ENCODE measurements at places on chromosomes 3 and 15.

- DNase-seq: no peak
Observed at GRCh38 chr15:100809587-100809986, 70.0 kb upstream of the ALDH1A3 start.

- DNase-seq: no peak
Observed at GRCh38 chr3:81689617-81690016, 71.8 kb downstream of the GBE1 start.

DNA sequence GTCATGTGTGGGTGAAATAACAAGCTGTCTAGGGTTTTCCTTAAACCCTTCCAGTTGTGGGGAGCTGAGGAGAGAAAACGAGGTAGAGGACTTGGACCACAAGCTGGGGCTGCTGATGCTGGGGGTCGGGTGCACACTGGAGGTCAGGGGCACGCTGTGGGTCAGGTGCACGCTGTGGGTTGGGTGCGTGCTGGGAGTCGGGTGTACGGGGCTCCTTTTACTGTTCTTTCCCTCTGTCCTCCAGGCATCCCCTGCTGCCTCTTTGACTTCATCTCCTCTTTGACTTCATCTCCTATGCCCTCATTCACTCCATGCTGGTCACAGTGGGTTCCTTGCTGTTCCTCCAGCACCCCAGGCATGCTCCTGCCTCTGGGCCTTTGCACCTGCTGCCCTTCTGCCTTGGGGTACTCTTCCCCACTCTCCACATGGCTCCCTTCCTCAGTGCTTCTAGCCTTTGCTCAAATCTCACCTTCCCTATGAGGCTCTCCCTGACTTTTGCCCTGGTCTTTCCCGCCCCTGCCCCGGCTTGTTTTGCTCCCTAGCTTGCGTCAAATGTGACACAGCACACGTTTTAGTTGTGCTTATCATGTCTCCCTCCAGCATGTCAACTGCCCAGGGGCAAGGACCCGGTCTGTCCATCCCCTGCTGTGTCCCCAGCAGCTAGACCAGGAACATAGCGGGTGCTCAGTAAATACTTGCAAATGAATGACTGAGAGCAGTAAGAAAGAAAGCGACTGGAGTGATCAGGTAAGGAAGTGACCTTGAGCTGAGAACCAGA lies 45.4 kb downstream of the WNT7A start:
- DNase-seq: no peak

- no peak for DNase-seq
Observed at GRCh38 chr15:33055962-33056361, 138.6 kb downstream of the FMN1 start.

DNA sequence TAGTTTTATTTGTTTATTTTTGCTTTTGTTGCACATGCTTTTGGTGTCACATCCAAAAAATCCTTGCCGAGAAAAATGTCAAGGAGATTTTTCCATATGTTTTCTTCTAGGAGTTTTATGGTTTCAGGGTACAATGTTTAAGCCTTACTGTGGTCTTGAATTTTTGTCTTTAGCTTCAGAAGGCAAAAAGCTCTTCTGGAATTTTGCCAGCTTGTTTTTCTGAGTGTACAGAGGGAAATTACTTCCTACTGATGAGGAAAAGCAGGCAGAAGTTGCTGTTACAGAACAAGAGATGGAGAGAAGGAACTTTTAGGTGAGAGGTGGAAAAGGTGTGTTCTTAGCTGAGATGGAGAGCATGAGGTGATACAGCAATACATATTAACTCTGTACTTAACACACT lies 59.6 kb downstream of the UBE2E2 start:
- DNase-seq: no peak

DNA sequence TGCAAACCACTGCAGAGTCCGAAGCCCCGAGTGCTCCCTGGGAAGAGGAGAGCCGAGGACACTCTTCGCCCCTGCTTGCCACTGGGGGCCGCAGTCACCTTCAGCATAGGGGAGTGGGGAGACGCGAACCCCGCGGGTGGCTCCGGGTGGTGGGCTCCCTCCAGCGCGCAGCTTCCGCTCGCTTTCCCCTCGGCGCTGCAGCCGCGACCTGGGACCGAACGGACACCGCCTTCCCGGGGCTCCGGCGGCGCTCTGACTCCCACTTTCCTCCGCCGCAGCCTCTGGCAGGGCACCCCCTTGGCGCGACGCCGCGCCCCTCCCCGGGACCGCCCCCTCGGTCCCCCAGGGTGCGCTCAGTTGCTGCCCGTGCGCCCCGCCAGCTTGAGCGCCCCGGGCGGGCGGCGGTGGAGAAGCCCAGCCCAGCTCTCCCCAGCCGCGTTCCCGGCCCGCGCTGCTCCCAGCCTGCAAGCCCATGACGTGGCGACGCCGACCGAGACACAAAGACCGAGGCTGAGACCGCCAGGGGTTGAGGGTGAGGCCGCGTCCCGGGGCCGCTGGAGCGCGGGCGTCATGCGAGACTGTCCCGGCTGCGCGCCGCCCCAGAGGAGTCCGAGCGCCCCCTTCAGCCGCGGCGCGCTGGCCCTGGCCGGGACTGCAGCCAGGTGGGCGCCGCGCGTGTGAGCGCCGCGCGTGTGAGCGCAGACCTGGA lies at the start of gene MINAR1:
TSS of gene MINAR1 (plus strand) at position 701 of the 709 bp plus-strand sequence. CDS start 23,812 bp downstream, outside the sequence.
- no peak for DNase-seq

Data from stimulated activated CD8-positive, alpha-beta memory T cell treated with anti-CD3 and anti-CD28 coated beads, Interleukin-7, amount 100 ng/mL, for 1 hour (primary cell).